GDM1 (cell line): ENCODE measurements at places on chromosomes 11 and 22.
A peak's percentile ranks its signal among the peaks of the same experiment; 100 is the strongest.

- DNase-seq, result no peak
Observed at GRCh38 chr22:45317551-45318167, 7.9 kb downstream of the FAM118A start.

DNA sequence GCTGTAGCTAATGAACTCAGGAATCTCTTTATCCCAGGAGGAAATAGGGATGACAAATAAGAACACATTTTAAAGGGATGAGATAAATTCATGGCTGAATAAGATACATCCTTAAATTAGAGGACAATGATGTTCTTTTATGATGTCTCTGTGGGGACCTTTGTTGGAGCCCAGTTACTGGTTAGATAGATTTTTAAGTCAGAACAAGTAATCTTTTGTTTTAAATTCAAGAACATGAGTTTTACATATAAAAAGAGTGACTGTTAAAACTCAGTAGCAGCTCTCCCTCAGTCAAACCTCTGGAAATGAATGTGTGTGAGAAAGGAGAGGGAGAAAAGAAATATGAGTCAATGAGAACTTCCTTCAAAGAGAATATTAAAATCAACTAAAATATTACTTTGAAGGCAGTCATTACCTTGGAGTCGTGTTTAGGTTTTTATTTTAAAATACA, 241.6 kb downstream of the SWAP70 start:
- DNase-seq, result no peak

DNA sequence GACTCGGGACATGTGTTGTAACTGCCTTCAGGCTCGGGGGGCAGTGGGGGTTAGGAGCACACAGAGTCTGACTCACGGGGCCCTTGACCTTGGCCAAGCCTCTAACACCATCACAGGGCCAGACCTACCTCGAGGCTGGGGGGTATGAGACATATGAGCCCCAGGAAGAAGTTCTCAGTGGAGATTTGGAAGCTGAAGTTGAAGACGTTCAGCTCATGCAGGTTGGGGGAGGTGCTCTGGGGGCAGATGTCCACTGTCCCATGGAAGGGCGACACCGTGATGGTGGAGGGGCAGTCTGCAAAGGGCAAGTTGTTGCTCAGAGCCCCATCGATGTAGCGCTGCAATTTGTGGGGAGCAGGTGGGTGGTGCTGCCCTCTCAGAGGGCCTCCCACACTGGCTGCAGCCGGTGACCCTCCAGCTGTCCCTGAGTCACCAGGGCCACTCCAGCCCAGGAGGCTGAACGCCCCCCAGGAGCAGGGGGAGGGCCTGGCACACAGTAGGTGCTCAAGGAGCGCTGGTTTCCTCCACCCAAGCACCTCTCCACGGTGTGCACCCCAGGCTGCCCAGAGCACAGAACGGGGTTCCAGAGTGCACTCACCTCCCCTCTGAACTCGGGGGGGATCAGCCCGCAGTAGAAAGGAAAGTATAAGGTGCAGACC, 2.5 kb downstream of the PNPLA5 start:
- no peak for DNase-seq

GRCh38 chr11:44247508-44247907, 62.4 kb downstream of the ALX4 start:
- DNase-seq, result no peak

DNA sequence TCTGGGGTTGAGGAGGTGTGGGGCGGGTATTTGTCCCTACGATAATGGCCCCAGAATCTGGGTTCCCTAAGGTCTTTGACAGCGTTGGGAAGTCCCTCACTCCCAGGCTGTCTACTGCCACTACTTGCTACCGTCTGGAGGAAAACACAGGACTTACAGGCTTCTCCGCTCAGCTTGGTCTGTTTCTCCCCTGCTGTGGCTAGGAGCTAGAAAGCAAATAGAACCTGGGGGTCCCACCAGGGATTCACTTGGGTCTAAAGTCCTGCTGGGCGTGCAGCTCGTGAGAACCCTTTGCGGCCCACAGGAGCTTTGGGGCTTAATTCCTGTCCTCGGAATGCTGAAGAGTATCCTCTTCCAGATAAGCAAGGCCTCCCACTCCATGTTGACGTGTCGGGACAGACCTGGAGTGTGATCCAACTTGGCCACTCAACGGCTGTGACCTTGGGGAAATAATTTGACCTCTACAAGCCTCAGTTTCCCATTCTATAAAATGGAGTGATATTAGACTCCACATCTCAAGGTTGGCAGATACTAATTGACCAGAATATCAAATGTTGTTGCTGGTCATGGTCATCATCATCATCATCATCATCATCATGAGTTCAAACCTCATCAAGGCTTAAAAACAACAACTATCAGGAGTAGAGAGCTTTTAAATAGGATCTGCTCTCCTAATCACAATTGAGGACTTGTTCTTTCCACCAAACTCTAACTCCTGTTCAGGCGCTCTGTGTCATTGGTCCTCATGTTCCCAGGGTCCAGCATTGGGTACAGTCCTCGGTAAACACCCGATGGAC, 1.7 kb upstream of the MYBPC3 start:
- DNase-seq, result no peak

DNA sequence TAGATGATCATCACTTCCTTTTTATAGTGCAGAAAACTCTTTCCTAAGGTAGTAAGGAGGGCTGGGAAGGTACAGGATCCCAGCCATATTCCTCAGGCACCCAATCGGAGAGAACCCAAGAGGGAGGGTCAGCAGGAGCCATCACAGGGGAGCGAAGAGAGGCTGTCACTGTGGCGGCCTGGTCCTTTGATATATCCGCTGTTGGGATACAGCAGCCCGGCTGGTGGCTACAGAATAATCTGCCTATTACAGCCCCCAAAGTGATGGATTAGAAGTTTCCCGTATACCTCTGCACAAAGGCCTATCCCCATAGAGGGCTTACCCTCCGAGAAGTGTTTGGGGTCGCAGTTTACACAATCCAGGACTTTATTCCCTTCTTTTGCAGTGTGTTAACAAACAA, 48.5 kb downstream of the OR4D9 start:
- no peak for DNase-seq

GRCh38 chr11:8937159-8937558, 4.4 kb upstream of the C11orf16 start:
- no peak for DNase-seq

GRCh38 chr22:47593291-47593690, 830.8 kb downstream of the TBC1D22A start:
- DNase-seq, result no peak

GRCh38 chr11:108466405-108466804, 924 bp downstream of the C11orf65 start:
- DNase-seq, result no peak

GRCh38 chr11:27717801-27718229, 17.6 kb upstream of the BDNF start:
- DNase-seq, result no peak

GRCh38 chr22:44782363-44782963, 30.1 kb downstream of the ARHGAP8 start:
- DNase-seq, result no peak

GRCh38 chr11:103901656-103902055, 134.8 kb upstream of the DDI1 start:
- no peak for DNase-seq

DNA sequence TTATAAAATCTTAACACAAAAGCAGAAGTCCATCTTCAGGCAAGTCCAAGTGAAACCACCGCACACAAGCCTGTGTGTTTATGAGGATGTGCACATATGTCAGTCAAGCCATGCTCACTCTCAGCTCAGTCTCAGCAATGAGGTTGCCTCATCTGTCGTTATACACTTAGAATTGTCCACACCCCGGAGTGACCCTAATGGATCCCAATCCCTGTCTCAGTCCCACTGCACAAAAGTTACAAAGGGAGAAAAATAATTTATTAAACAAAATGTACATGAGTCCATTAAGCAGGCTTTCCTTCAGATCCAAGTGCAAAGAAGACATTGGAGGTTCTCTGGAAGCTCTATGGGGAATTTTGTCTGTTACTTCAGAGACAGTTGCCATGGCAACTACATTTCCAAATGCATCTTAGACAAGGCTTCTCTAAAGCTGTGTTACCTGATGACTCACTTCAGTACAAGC, 24.4 kb downstream of the OR8B12 start:
- DNase-seq, result no peak

DNA sequence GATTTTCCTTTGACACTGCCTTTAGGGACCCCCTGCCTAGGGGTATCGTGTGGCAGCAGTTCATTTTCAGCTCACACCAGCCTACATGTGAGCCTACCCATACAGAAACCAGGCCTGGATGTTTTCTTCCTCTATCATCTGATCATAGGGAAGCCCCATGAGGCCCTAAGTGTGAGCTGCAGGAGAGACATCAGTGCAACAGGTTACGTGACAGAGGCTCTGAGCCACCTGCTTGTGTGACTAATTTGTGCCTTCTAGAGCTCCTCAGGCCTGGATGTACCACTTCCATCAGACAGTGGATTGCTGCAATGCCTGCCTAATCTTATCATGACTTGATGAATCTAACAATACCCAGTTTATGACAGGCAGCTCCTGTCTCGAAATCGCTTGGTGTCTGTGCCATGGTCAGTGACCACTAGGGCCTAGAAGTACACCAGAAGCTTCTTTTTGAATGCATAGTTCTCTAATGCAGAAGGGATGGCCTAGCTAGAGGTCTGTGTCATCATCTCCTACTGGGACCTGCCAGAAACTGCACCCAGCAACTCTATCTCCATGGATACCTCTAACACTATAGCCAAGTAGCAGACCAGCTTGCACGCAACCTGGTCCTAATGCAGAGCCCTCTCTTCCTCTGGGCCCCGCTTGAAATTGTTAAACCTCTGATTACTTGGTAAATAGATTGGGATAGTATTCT, 109.7 kb upstream of the CLPB start:
- DNase-seq, result no peak

- DNase-seq, result peak; percentile 66
Observed at GRCh38 chr11:10878408-10879214, 20.8 kb upstream of the ZBED5 start.

GRCh38 chr11:100731471-100731870, 44.4 kb downstream of the ARHGAP42 start:
- DNase-seq, result no peak

- no peak for DNase-seq
Observed at GRCh38 chr11:34806875-34807274, 109.3 kb downstream of the APIP start.

- DNase-seq, result peak; percentile 87
Observed at GRCh38 chr11:560305-561147, at the start of the genes LMNTD2 and RASSF7. Gene LMNTD2 (minus strand): TSS chr11:560738. CDS start chr11:560716, 22 bp downstream. Gene RASSF7 (plus strand): TSS chr11:560970. CDS start chr11:561769, 799 bp downstream.

DNA sequence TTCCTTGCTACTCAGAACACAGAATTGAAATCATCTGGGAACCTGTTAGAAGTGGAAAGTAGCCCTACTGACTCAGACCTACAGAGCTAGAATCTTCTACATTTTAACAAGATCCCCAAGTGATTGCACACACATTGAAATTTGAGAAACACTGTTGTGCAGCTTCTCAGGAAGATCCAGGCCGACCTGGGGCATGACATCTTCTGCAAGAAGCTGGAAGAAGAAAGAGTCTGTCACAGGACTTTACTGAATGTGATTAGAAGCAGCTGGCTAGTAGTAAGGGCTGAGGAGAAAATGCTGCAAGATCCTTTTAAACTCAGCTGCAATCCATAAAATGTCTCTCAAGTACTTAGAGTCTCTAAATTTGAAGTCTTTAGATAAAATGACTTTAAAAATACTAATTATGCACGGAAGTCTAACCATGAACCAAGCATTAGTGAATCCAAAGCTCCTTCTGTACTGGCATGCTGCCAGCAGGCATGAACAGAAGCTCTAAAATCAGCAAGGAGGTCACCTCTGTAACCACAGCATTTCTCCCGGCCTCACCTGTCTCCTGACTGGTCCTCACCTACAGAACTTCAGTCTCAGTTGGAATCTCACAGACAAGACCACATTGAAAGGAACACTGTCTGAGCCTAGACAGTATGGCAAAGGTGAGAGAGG, 85.0 kb downstream of the SERGEF start:
- no peak for DNase-seq

GRCh38 chr22:26825960-26826935, 168.9 kb downstream of the MIAT start:
- no peak for DNase-seq

DNA sequence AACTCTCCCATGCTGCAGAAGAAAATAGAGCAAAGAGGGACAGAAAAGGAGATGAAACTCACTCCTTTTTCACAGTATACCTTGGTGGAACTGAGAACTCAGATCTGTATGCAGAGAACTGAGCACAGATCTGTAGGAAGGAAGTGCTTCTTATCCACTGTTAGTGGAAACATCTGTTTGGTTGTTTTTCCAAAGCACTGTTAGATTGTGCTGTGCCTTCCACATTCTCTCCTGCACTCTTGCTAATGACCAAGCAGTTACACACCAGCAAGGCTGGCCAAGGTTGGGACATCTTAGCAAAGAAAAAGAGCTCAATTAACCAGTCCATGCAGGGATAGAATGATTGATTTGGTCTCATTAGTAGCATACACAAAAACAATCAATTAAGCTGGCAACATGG, 20.1 kb upstream of the SIK2 start:
- peak; percentile 33 for DNase-seq

DNA sequence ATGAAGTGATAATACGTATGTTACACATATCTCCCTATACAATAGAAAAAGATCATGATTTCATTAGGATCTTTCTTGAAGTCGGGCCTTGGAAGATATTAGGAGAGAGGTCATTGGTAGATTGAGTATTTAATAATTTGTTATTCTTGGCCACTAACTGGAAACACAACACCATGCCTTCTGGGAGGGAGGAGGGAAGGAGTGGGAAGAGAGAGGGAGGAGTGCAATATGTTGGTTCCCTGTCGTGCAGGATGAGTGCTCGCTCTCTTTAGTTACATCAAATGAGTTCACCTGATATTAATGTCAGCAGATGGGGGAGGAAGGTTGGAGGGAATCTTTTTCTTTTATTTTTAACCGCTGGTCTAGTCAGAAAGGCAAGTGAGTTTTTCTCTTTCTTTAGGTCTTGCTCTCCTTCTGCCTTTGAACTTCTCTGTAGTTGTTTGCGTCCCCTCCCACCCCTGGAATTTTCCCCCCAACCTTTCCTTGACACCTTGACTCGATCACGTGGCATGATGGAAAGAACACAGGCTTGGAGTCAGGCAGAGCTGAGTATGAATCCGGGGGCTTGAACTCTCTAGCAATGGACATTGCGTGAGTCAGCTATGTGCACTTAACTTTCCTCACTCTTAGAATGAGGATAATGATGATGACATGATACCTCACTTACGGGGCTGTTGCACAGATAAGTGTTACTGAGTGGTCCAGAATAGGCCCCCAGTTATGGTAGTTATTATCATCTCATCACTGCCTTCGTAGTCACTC, 6.2 kb downstream of the ADAMTS15 start:
- no peak for DNase-seq

GRCh38 chr11:60924110-60924905, at the start of gene TMEM132A:
Gene TMEM132A (plus strand): TSS chr11:60924460. CDS start chr11:60924634, 174 bp downstream.
- no peak for DNase-seq

GRCh38 chr11:132814410-132814809, 717.9 kb downstream of the OPCML start:
- DNase-seq, result no peak

- DNase-seq, result no peak
Observed at GRCh38 chr22:46457502-46458488, 79.6 kb downstream of the CELSR1 start.

DNA sequence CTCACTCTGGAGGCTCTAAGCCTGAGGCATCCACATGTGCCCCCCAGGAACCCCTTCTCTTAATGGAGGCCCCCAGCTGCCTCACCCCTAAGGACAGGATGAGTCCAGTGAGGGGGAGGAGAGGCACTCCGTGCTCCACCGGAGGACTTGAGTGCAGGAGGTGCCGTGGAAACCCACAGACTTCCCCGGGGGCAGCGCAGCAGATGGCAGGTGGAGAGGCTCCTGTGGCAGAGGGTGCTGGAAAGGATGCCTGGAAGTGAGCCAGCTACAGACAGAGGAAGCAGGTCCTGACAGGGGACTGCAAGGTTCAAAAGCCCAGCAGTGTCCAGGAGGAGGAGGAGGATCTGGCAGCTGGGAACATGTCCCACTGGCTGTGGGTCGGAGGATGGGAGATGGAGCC, 1384.0 kb downstream of the TBC1D22A start:
- no peak for DNase-seq
